T1000 (cell line): ENCODE measurements at places on chromosomes 2 and 18.
A peak's percentile ranks its signal among the peaks of the same experiment; 100 is the strongest.

- DNase-seq, result peak; percentile 70
These were observed 920 bp downstream of the GULP1 start for GRCh38 chr2:188292348-188293239.

- DNase-seq, result no peak
These were observed 52.8 kb upstream of the HAAO start for GRCh38 chr2:42844901-42845821.

GRCh38 chr2:134231301-134231964 is 22.4 kb upstream of the MGAT5 start:
- DNase-seq, result no peak

DNA sequence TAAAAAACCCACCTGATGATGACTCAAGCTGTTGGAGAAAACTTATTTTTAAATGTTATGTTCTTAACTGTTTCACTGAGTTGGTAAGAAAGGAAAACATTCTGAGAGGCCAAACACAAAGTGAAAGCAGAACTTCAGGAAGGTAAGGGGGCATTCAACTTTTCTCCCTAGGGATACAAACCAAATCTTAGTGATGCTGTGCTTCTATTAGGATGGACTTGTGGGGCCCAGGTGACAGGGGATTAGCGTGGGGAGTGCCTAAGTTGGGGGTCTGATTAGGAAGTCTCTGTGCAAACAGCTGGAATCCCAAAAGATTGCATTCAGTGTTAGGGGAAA is 18.5 kb downstream of the PDCL3 start:
- DNase-seq, result no peak

DNA sequence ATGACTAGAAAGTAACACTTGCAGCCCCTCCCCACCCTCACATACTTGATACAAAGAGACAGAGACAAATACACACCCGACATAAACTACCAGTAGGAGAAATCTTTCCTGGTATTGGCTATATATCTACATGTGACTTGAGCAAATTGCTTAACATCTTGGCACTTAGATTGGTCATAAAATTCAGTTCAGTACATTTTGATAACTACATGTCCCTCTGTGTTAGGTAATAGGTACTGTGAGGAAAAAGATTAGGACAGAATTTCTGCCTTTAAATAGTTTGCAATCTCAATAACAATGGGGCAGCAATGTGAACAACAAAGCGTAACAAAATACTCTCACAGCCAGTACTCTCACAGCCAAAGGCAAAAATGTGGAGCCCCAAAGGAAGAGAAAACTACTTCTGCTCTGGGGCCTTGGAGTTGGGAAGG is 670.0 kb upstream of the ACVR2A start:
- DNase-seq, result no peak

GRCh38 chr2:19456705-19457309 is 98.4 kb upstream of the OSR1 start:
- DNase-seq, result no peak

DNA sequence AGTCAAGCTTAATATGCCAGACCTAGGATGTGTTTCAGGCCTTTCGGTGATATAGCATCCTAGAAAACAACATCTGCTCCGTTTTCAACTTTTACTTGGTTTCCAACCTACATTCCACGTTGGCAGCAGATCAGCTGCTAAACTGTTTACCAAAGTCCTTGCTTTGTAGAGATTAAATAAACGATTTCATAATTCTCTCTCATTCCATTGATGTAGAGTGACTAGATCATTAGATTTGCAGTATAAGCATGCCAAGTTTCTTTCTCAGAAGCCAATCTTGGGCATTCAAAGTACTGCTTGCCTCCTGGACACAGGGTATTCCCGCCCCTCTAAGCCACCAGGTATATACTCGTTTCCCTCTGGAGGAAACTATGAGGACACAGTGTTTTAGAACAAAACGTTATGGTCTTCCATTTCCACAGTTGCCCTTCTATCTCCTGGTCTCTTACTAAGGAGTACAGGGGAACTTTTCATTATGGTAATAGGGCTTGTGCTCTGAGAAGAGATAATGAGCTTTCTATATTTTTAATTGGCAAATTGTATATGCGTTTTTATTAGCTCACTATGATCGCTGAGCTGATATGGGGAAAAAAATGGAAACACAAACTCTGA is 10.5 kb upstream of the INSIG2 start:
- DNase-seq, result no peak

GRCh38 chr2:14530506-14530905 is 102.0 kb upstream of the LRATD1 start:
- DNase-seq, result no peak

DNA sequence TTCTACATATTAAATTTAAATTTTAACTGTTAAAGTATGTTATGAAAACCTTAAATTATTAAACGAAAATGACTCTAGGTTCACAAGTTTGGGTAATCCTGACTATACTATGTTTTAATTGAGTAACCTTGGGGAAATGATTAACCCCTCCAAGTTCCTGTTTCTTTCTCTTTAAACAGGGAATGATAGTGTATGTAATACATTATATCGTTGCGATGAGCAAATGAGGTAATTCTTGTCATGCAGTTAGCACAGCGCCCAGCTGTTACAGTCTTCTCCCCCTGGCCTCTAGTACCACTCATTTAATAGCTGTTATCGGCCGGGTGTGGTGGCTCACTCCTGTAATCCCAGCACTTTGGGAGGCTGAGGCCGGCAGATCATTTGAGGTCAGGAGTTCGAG is 80.4 kb downstream of the MTA3 start:
- DNase-seq, result no peak

DNA sequence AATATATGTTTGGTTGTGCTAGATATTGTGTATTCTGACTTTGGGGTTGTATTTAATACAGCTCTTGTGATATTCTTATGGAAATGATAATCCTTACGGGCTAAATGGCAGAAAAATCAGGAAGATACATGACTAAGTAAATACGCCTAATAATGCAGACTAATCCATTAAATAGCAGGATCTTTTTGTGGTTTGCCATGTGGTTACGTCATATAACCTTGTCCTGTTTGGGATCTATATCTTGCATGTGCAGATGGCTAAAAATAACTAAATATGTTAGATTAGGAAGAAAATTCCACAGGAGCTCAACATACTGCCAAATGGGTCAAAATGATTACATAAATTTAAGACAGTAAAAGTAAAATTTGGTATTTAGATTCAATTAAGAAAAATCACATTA is 83.0 kb downstream of the NEB start:
- no peak for DNase-seq

DNA sequence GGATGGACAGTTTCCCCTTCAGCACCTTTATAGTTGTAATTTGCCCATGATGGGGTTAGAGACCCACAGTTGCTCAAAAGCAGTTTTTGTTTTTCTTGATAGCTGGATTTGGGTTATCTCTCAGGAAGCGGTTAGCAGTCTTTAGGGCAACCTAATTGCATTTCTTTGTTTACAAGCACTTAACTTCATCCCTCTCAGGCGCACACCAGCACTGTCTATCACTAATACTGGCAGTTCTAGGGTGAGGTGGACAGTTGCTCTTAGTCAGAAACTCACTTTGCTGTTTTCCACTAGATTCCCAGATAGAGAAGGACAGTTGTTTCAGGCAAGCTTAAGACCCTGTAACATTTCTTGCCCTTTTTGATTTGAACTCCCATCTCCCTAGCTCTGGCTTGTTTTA is 146.0 kb downstream of the AGAP1 start:
- DNase-seq, result no peak

GRCh38 chr2:39228413-39229209 is 15.2 kb downstream of the CDKL4 start:
- no peak for DNase-seq

- DNase-seq, result no peak
These were observed 82.6 kb upstream of the TANK start for GRCh38 chr2:161077367-161078210.

DNA sequence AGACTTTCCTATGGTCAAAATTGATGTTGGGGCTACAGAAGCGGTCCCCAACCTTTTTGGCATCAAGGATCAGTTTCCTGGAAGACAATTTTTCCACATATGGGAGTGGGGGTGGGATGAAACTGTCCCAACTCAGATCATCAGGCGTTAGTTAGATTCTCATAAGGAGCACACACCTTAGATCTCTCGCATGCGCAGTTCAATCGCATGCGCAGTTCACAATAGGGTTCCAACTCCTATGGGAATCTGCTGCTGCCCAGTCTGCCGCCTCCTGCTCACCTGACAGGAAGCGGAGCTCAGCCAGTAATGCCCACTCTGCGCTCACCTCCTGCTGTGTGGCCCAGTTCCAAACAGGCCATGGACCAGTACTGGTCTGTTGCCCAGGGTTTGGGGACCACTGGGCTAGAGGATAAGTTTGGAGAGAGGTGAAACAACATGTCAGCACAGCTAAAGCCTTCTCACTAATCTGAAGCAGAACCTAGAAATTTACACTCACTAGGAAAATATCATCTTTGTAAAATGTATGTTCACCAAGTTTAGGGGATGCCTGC is 410.8 kb upstream of the ZNF804A start:
- DNase-seq, result no peak

DNA sequence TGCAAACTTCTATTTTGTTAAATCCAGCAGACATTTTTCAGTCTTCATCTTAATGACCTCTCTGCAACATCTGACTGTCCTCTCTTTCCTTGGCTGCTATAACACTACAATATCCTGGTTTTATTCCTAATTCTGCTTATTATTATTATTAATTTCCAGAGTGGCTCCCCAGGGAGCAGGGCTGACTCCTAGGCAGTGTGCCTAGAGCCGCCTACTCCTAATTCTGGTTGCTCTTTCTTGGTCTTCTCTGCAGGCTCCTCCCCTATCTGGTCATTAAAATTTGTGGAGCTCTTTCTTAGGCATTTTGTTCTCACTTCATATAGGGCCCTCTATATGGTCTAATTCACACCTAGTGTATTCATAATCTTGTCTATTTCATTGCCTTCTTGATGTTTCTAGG is 10.8 kb downstream of the LOXL3 start:
- no peak for DNase-seq
